ENCODE measurements at places on chromosomes 5 and 9. TPM values are rescaled to one million over a fixed set of nuclear protein-coding genes. Genes with fewer than 3 reads are reported as not detected.

DNA sequence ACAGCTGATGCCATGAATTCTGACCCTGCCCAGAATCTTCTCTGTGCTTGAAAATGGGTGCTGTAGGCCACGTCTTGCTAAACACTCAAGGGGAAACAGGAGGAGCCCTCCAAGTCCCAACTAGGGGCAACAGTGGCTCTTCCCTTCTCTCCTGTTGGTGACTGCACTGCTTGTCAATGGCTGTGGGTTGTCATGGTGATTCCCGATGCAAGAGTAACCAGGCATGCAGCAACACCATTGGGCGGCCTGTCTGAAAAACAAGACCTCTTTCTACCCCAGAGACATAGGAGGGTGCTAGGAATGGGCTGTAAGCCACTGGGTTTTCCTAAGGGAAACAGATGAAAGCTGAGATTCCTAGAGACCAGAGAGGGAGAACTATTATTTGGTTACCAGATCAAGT, 201.7 kb upstream of the PANK3 start:
- DNase-seq, result no peak

DNA sequence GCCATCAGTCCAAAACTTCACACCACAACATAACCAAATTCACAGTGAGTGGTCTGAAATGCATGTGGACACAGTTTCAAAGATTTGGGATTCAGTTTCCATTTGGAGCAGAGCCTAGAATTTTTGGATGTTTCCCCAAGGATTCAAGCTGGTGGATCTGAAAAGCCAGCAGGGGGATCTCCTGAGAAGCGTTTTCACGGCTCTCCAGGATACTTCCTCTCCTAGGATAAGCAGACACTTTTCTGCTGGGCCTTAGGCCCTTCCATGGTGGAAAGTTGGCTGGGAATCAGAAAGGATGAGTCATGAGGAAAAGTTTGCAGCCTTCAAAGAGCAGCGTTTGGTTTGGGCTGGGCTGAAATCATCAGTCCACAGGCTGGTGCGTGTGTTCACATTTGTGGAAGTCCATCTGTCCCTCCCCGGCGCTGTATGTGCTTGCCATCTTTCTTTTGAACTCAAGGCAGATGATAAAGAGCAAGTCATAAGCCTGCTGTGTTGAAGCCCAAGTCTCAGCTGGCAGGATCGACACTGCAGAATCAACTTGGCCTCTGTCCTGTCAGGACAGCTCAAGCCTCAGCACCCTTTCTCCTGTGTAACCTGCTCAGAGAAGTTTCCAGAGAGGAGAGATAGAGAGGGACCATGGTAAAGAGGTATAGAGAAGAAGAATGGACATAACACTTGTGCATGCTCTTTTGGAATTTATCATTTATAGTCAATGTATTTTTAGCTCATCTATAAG, 152.6 kb upstream of the MSX2 start:
- DNase-seq, result peak; percentile 95

DDX4 gene
- total RNA-seq, result not detected

DNA sequence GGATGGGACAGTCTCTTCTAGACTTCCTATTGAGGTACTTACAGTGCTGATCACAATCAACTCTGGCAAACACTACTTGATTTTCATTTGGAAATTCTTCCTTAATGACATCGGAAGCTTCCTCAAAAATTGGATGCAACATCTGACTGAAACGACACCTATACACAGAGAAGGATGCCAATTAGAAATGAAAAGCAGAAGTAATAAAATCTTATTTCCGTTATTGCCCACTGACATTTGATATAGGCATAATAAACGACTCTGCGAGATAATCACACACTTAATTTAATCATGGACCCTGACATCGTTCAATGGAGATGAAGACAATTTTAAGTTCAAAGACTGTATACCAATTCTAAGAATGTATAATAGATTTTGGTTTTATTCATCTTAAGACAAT, 46.4 kb downstream of the ERP44 start:
- DNase-seq, result no peak

DNA sequence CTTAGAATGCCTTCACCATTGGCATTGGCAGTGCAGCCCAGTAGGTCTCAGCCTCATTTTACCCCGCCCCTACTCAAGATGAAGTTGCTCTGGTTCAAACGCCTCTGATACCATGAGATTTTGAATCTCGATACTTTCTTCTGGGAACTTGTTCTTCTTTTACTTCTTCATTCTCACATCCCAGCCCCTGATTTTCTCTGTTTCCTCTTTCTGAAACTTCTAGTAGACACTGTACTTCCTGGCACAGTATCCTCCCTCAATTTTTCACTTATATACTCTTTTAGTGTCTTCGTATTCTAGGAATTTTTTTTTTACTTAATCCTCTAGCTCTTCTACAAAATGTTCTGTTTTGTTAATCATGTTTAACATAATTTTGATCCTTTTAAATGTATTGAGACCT, 13.1 kb upstream of the ZNF79 start:
- DNase-seq, result no peak

GRCh38 chr9:108133101-108133500, 643.5 kb upstream of the KLF4 start:
- no peak for DNase-seq

DNA sequence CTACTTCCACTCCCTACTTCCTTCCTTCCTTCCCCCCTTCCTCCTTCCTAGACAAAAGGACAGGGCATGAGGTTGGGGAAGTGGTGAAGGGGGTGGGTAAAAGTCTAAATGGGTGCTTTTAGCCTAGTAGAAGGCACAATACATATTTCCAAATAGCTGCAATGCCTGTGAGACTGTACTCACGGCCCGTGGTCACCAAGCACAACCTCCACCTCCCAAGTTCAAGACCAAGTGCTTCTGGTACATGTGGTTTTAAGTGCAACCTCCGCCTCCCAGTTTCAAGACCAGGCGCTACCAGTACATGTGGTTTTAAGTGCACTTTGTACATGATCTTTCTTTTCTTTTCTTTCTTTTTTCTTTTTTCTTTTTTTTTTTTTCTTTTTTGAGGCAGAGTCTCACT, 14.5 kb upstream of the NTNG2 start:
- DNase-seq, result no peak

All from astrocyte (in vitro differentiated cells and primary cell).